ENCODE measurements at places on chromosomes 1 and 21.

DNA sequence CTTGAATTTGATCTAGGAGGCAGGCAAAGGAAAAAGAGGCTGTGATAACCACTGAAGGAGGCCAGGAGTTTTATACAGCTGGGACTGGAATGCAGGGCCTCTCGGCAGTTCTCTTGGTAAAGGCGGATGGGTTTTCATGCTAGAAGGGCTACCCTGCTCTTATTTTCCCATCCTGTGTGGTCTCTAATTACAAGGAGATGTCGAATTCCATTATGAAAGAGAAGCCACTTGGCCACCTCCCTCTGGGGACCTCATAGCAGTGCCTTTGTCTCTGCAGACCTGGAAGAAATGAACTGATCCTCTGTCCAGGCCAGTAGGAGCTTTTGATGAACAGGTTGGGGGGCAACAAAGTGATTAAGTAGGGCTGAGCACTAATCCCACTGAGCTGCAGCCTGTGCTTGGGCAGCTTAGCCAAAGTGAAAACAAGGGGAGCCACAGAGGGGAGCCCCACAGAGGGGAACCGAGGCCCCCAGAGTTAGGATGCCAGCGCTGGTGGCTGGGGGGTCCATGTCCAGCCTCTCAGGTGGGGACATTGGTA, 42.2 kb upstream of the BCAR3 start:
- no peak for DNase-seq

- DNase-seq = no peak
These were observed 4.6 kb downstream of the KCNC4 start for GRCh38 chr1:110214454-110215404.

GRCh38 chr1:86852782-86853408, 61.0 kb downstream of the SELENOF start:
- DNase-seq = no peak

DNA sequence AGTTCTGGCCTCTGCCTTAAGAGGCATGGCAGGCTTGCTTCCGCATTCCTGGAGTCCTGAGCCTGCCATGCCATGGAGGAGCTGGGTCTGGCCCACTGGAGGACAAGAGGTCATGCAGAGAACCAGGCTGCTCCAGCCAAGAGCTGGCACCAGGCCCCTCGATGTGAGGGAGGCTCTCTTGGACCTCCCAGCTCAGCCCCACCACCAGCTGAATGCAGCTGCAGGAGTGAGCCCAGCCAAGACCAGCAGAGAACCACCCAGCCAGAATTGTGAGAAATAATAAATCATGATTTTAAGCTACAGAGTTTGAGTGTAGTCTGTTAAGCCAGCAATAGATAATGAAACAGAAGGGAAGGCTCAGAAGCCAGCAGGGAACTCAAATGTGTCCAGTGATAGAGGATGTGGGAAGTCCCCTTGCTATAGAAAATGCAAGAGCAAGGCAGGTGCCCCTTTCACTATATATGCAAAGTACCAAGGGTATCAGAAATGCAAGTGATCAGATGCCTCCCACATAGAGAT, 118.4 kb downstream of the HIVEP3 start:
- DNase-seq = no peak

GRCh38 chr1:27322569-27323240, 742 bp downstream of the TMEM222 start:
- DNase-seq = no peak

DNA sequence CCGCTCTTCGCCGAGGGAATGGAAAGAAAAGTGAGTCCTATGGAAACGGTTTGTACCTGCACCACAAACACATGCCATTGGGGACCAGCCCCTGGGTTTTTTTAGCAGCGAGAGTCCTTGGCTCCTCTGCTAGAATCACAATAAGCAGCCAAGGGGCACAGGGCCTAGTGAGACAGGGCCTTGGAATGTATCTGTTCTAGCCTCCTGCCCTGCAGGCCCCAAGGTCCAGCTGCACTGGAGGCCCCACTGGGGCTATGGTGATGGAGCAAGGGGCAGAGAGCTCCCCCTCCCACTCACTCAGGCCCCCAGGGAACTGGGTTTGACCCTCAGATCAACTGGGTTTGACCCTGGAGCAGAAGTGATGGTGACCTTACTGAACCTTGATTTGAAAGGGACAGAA, 14.4 kb downstream of the SHISA4 start:
- no peak for DNase-seq

DNA sequence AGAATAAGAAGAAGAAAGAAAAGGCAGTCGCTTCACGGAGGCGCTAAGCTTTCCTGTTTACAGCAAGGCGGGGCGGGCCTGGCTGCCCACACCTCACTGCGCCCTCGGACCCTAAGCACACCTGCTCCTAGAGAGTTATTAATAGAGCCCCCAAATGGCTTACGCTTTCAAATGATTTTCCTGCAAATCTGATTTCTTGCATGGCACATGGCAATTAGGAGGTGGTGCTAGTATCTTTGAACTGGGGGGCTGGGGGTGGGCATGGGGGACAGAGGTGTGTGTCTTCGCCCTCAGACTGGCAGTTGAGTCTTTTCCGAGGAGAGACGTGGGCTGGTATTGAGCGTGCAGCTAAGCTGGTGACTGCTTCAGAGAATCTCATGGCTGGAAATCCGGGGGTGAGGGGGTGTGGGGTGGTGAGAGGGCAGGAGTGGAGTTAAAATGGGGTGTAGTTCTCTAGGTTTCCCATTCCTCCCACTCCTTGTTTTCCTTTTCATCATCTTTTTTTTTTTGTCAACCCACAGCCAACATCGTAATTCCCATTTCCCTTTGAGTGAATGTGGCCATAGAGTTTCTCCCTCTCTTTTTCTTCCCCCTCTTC, 1.3 kb downstream of the S1PR1 start:
- no peak for DNase-seq

GRCh38 chr1:1004780-1005697, 5.1 kb upstream of the HES4 start:
- DNase-seq = no peak

GRCh38 chr1:206000641-206001339, 2.4 kb downstream of the RAB7B start:
- no peak for DNase-seq

GRCh38 chr1:10794724-10795275, 1.6 kb downstream of the CASZ1 start:
- no peak for DNase-seq

DNA sequence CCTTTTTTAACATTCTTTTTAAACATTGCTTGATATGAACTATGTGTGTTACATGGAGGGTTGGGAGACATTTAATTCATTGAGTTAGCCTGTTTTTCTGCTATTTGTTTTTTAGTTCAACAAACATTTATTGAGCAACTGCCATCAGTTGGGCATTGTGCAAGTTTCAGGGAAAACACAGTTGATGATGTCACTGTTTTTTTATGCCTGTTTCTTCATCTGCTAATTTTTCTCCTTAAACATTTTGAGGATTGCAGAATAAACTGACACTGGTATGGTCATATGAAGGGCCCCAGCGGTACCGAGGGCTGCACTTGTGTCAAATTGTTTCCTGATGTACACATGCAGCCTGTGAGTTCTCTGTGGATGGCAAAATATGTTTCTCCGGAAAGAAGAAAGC, 253.0 kb downstream of the FGGY start:
- no peak for DNase-seq

GRCh38 chr1:232218955-232219865, 410.7 kb downstream of the SIPA1L2 start:
- no peak for DNase-seq

- no peak for DNase-seq
These were observed 61.2 kb upstream of the CASZ1 start for GRCh38 chr1:10857687-10858086.
